B cell (primary cell): ENCODE measurements at places on chromosomes 11 and 22. TPM values are rescaled to one million over a fixed set of nuclear protein-coding genes. Genes with fewer than 3 reads are reported as not detected.

GRCh38 chr11:11756718-11757117, 85.1 kb upstream of the USP47 start:
- no peak overlapping the region for H3K27ac ChIP-seq
- no peak for DNase-seq
- H3K4me1 ChIP-seq, result no peaks in the 10 kb centered on the region
- no peaks in the 10 kb centered on the region for H3K36me3 ChIP-seq
- H3K4me3 ChIP-seq, result no peak overlapping the region

GRCh38 chr11:78714539-78714938, 139.9 kb upstream of the NARS2 start:
- H3K4me3 ChIP-seq, result no peak overlapping the region
- no peak for DNase-seq
- no peak overlapping the region for H3K27ac ChIP-seq
- H3K36me3 ChIP-seq, result no peaks in the 10 kb centered on the region

DNA sequence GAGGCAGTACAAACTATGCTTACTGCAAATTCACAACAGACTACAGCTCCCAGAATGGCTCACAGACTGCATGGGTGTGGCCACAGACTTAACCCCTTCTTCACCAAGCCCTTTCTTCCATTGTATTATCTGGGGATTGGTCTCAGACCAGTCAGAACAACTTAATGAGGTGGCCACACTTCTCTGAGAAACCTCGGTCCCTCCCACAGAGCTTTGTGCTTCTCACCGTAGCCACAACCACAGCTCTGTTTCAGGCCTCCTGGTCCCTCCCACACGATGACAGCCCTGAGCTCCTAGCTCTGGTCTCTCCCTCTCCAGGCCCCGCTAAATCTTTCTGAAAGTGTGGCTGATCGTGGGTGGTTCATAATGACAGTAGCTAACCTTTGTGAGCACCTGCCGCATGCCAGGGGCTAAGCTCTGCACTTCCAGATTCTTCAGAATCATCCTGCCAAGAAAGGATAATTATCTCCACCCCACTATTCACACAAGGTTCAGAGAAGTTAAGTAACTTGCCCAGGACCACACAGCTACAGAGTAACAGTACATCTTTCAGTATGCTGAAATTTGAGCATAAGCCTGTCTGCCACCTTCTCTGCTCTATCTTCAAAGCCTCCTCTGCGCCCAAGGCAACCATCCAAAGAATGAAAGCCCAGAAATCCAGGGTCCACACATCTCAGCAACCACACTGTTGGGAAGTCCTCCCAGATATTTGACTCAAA, 5.4 kb downstream of the PDE2A start:
- no peak for DNase-seq
- peaks cover 11% of the 10 kb centered on the region for H3K4me1 ChIP-seq
- H3K27me3 ChIP-seq, result peaks cover 69% of the 10 kb centered on the region
- no peak overlapping the region for H3K27ac ChIP-seq
- H3K4me3 ChIP-seq, result no peak overlapping the region
- H3K36me3 ChIP-seq, result no peaks in the 10 kb centered on the region

GRCh38 chr11:40185793-40186192, 1273.7 kb downstream of the LRRC4C start:
- H3K4me3 ChIP-seq, result no peak overlapping the region
- no peaks in the 10 kb centered on the region for H3K27me3 ChIP-seq
- DNase-seq, result no peak
- no peak overlapping the region for H3K27ac ChIP-seq
- no peaks in the 10 kb centered on the region for H3K4me1 ChIP-seq
- H3K36me3 ChIP-seq, result no peaks in the 10 kb centered on the region

GRCh38 chr22:43272301-43272700, 70.9 kb downstream of the SCUBE1 start:
- no peak for DNase-seq
- no peaks in the 10 kb centered on the region for H3K27me3 ChIP-seq
- no peaks in the 10 kb centered on the region for H3K36me3 ChIP-seq
- H3K4me3 ChIP-seq, result no peak overlapping the region

DNA sequence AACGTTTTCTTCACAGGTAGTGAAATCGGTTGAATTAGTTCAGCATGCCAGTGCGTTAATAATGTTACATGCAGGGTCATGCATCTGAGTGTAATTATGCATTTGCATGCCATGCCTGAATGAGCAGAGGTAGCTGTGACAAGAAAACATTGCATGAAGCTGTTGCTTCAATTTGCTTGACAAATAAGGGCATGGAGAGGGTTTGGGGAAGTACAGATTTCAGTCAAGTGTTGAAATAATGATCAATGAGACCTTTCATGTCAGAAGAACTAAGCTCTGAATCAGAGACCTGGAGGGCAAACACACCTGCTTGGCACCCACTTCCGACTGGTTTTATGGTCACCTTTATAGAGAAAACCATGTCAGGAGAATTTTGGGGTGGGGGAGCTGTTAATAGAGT, 221.4 kb downstream of the DBX1 start:
- no peak overlapping the region for H3K4me3 ChIP-seq
- no peaks in the 10 kb centered on the region for H3K4me1 ChIP-seq
- H3K27ac ChIP-seq, result no peak overlapping the region
- no peak for DNase-seq

DNA sequence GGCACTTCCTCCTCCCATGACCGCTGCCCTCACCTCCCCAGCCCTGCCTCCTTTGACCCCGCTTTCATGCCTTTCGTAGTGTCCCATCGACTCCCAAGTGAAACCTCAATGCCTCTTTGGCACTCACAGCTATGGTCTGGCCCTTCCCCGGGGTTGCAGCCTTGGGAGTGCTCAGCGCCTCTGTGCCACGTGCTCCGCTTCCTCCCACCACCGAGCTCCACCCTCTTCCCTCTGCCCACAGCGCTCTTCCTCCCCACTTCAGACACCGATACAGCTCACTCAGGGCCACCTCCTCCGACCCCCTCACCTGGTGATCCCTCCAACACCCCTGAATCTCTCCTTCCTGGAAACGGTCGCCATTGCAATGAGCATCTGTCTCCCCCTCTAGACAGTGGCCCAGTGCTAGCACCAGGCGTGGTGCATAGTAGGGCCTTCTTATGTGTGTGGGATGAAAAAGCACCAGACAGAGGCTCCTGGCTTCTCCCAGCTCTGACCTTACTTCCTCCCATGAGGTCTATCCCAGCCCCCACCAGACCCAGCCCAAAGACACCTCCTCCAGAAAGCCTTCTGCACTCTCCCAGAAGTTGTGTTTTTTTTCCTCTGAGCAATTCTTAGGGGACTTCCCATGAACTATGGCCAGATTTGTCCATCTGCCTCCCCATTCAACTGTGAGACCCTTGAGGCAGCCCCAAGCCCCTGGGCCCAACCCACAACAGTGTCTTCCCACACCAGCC, 16.4 kb upstream of the SCGB1A1 start:
- H3K27ac ChIP-seq, result no peak overlapping the region
- no peaks in the 10 kb centered on the region for H3K27me3 ChIP-seq
- H3K36me3 ChIP-seq, result no peaks in the 10 kb centered on the region
- H3K4me1 ChIP-seq, result peaks cover 11% of the 10 kb centered on the region
- no peak for DNase-seq

DNA sequence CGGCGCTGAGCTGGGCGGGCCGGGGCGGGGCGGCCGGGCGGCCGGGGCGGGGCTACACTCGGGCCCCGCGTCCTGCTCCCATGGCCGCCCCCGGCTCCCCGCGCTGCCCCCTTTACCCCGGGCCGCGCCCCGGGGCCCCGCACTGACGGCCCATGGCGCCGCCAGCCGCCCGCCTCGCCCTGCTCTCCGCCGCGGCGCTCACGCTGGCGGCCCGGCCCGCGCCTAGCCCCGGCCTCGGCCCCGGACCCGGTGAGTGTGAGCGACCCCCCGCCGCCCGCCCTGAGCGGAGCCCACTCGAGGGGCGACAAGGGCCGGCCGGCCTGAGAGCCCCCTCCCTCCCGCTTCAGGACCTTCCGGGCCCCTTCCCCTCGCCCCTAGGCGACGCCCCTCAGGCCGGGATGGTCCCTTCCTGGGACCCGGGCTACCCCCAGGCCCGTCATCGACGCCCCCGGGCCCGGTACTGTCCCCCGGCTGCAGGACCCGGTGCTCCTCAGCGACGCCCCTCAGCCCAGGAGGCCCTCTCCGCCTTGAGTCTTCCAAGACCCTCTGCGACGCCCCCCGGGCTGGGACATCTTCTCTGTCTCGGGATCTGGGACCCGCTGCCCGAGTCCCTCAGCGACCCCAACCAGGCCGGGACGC, at the start of gene KREMEN1:
Gene KREMEN1 (plus strand): TSS at position 57 of the 639 bp plus-strand sequence. CDS start 96 bp downstream, at position 153.
- peaks cover 45% of the 10 kb centered on the region for H3K27me3 ChIP-seq
- peaks cover 28% of the 10 kb centered on the region for H3K4me1 ChIP-seq
- no peaks in the 10 kb centered on the region for H3K36me3 ChIP-seq
- H3K4me3 ChIP-seq, result peak within 1 kb of the TSS; percentile 44

DNA sequence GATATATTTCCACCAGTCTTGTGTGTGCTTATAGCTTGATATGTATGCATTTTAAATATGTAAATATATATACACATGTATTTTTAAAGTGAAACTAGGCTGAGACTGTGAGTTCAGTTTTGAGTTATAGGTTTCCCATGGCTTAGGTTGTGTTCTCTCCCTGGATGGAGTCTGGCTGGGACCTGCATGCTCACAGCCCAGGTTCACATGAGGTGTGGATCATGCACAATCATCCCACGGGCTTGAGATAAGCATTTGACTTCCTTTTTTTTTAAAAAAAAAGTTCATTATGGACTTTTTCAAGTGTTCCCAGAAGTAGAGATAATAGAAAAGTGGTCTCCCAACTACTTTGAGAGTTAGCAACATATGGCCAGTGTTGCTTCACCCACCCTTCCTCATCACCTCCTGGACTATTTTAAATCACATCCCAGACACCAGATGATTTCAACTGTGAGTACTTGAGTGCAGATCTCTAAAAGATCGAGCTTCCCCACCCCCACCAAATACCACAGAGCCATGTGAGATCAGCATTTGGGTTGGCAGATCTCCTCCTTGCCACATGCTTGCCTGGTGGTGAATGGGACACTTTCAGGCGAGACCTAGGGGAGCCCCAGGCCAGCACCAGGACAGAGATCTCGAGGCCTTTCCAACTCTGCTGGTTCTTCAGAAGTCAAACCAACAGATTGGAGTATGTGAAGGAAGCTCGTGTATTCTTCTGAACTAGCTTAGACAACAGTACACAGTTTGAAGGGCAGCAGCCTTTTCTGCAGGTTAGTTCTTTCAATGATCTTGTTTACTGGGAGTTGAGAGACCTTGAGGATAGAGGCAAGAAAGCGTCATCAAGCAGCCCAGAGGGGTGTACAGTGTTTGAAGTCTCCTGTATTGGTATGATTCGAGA, 15.9 kb downstream of the MED15 start:
- peaks cover 3% of the 10 kb centered on the region for H3K4me1 ChIP-seq
- no peak for DNase-seq
- H3K27me3 ChIP-seq, result no peaks in the 10 kb centered on the region

GRCh38 chr11:100785148-100785983, 98.3 kb downstream of the ARHGAP42 start:
- no peaks in the 10 kb centered on the region for H3K4me1 ChIP-seq
- no peak overlapping the region for H3K4me3 ChIP-seq
- H3K27ac ChIP-seq, result no peak overlapping the region
- DNase-seq, result no peak
- H3K27me3 ChIP-seq, result no peaks in the 10 kb centered on the region

GRCh38 chr11:115741376-115742107, 237.3 kb upstream of the CADM1 start:
- no peak overlapping the region for H3K4me3 ChIP-seq
- H3K27ac ChIP-seq, result no peak overlapping the region
- no peak for DNase-seq
- H3K27me3 ChIP-seq, result no peaks in the 10 kb centered on the region
- no peaks in the 10 kb centered on the region for H3K4me1 ChIP-seq

DNA sequence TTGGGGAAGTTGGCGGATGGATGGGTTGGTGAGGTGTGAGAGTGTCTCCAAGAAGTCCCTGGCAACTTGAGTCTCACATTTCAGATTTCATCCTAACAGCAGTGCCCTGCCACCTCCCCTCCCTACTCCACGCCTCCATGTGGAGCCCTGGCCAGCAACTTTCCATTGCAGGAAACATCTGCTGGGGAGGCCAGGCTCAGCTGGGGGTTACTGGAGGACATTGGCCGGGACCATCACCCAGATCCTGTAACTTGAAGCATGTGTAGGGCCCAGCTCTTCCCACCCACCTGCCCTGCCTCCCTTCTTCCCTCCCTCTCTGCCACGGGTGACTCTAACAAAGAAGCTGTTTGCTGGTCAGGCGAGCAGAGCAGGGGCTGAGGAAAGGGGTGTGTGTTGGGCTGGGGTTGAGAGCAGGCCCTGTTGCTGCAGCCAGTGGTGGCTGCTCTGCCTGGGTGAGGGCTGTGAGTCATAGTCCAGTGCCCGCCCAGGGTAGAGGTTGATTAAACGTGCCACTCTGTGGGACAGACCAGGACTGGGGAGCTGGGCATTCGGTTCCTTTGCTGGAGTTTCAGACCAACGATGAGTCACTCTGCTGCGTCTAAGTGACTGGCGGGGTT, 64.0 kb downstream of the SCN3B start:
- DNase-seq, result no peak
- H3K4me1 ChIP-seq, result no peaks in the 10 kb centered on the region
- H3K27me3 ChIP-seq, result no peaks in the 10 kb centered on the region
- no peak overlapping the region for H3K27ac ChIP-seq
- no peaks in the 10 kb centered on the region for H3K36me3 ChIP-seq
- H3K4me3 ChIP-seq, result no peak overlapping the region

DNA sequence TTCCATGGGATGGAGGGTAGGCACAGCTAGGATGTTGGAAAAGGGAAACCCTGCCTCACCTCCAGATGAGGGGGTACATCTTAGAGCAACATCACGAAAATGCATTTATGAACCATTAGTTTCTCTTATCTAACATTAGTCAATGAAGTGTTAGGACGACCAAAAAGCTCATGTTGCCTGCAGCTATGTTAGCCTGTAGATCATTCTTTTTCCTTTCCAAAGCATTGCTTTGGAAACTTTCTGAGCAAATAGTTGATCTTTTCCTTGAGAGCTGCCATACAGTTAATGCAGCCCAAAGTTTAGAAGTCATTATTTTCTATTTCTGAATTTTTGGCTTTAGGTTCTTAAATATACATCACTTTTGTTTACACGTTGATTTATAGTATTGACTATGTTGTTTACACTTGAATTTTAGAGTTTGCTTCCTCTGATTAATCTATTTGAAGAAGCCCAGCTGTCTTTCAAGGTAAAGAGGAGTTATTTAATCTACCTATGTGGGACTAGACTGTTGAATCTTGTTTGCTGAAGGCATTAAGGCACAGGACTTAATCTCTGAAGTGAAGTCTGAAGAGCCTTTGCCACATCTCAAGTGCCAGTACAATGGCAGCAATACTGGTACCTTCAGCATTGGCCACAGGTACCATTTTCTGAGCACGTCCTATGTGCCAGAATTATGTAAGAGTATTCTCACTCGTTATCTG, 11.0 kb downstream of the POU2AF3 start:
- no peaks in the 10 kb centered on the region for H3K4me1 ChIP-seq
- DNase-seq, result no peak
- H3K27ac ChIP-seq, result no peak overlapping the region
- H3K27me3 ChIP-seq, result peaks cover 4% of the 10 kb centered on the region
- no peaks in the 10 kb centered on the region for H3K36me3 ChIP-seq
- H3K4me3 ChIP-seq, result no peak overlapping the region

GRCh38 chr11:132242632-132243031, 872.2 kb downstream of the NTM start:
- no peak overlapping the region for H3K27ac ChIP-seq
- DNase-seq, result no peak
- H3K4me3 ChIP-seq, result no peak overlapping the region
- no peaks in the 10 kb centered on the region for H3K4me1 ChIP-seq

OR51B5 gene
- not detected in 2 replicates for polyA plus RNA-seq

RAB39A gene
- polyA plus RNA-seq, result 0.65 and 1.3 TPM in 2 replicates

RAB38 gene
- polyA plus RNA-seq, result not detected in 2 replicates

SLC25A18 gene
- polyA plus RNA-seq, result not detected in 2 replicates

FXYD6 gene
- 0.35 TPM in 1 of 2 replicates, not detected in the other for polyA plus RNA-seq

BIK gene
- 2.7 and 3.0 TPM in 2 replicates for polyA plus RNA-seq

MMP13 gene
- not detected in 2 replicates for polyA plus RNA-seq

PAX6 gene
- polyA plus RNA-seq, result not detected in 2 replicates

CD151 gene
- polyA plus RNA-seq, result 24.4 and 27.8 TPM in 2 replicates

P2RY2 gene
- polyA plus RNA-seq, result 0.12 and 0.13 TPM in 2 replicates
